RKO (cell line): ENCODE measurements at places on chromosomes 12 and 14.
A peak's percentile ranks its signal among the peaks of the same experiment; 100 is the strongest.

DNA sequence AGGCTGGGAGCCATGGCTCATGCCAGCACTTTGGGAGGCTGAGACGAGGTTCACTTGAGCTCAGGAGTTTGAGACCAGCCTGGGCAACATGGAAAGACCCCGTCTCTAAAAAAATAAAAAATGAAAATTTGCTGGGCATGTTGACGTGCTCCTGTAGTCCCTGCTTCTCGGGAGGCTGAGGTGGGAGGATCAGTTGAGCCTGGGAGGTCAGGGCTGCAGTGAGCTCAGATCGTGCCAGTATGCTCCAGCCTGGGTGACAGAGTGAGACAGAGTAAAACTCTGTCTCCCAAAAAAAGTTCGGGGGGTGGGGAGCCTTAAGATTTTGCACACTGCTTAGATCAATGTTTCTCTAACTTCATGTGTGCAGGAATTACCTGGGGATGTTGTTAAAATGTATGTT, 30.9 kb downstream of the ATP2A2 start:
- no peak for DNase-seq

GRCh38 chr14:50920482-50921230, 23.6 kb downstream of the PYGL start:
- no peak for DNase-seq

GRCh38 chr12:7748852-7749251, 1.7 kb upstream of the CLEC4C start:
- DNase-seq, result no peak

- no peak for DNase-seq
Observed at GRCh38 chr12:111434049-111434448, 28.3 kb downstream of the SH2B3 start.

GRCh38 chr14:98185036-98185435, 1087.0 kb downstream of the BCL11B start:
- no peak for DNase-seq

DNA sequence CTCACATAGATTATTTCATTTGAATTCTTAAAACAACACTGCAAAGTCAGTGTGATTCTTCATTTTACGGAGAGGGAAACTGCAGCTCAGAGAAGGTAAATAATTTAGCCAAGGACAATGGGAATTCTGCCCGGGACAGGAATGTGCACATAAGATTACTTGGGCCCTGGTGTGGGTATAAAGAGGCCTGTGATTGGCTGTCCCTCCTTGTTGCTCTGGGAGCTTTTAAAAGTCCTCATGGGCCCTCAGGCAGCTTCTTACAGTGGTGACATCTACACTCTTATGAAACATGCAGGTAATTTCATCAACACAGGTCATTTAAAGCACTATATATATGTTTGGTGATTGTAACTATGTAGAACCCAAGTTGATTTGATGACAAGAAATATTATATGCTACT, 100.3 kb downstream of the ESR2 start:
- DNase-seq, result no peak

GRCh38 chr14:63164108-63164683, 40.0 kb upstream of the RHOJ start:
- DNase-seq, result no peak

GRCh38 chr14:54766276-54767138, 136.1 kb downstream of the GCH1 start:
- DNase-seq, result no peak

DNA sequence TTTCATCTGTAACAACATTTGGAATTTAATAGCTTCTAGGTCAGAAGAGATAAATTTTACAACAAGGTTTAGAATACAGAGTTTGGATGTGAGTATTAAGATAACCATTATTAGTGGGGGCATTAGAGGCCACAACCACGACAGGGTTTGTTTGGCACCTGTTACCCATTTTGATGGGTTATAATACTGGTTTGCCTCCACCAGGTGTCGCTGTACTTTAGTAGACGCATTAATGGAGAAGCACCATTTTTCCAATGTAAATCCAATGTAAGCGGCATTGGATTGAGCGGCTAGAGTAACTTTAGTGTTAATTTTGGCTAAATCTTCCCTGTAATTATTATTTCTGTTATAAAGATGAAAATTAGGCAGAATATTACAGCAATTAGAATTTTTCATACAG, 136.2 kb downstream of the SLCO1B3 start:
- DNase-seq, result peak; percentile 22

GRCh38 chr14:102392506-102392905, 29.8 kb downstream of the TECPR2 start:
- DNase-seq, result no peak

GRCh38 chr12:21933656-21934055, 7.6 kb downstream of the ABCC9 start:
- DNase-seq, result no peak

DNA sequence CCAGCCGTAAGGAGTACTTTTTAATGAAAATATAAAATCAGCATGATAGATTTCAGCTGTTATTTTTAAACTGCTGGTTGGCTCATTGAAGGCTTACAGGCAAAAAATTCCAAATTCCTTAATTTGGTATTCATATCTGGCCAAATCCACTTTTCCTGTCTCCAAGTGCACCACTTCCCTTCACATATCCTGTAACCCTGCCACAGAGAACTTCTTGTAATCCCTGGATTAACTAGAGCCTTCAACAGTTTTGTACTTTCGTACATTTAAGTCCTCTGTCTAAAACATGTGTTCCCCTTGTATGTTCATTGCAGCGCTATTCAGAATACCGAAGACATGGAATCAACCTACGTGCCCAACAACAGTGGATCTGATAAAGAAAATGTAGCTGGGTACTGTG, 9.6 kb downstream of the PUS7L start:
- no peak for DNase-seq

- no peak for DNase-seq
Observed at GRCh38 chr14:100741966-100742365, 15.3 kb downstream of the DLK1 start.

- no peak for DNase-seq
Observed at GRCh38 chr12:120037851-120038250, 48.8 kb downstream of the BICDL1 start.

- DNase-seq, result peak; percentile 78
Observed at GRCh38 chr12:121812320-121812871, 8.6 kb downstream of the SETD1B start.

DNA sequence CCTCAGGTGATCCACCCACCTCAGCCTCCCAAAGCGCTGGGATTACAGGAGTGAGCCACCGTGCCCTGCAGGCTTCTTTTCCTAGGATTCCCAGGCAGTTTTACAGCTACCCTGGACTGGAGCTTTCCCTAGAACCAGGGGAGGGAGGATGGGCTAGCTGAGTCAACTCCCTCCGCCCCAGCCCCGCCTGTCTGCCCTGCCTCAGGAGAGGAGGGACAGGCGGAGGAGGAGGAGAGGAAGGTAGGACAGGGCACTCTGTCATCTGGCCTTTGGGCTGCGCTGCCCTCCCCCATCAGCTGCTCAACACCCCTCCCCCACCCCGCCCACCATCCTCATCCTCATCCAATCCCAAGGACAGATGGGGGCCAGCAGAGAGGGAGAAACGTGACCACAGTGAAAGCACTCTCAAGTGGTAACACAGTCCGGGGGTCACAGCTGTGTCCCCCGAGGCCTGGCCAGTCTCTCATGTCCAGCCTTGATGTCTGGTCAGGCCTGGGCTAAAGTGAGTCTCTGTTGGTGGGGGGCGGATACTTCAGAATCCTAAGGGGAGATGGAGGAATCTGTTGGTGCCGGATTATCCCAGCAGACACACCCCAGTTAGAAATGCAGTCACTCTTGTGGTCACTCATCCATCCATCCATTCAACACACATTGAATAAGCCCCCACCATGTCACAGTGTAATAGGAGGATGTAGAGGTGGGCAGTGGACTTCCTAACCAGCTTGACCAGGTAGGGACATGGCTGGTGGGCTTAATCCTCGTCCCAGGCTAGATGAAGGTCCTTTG, 12.3 kb downstream of the FIGNL2 start:
- DNase-seq, result no peak

GRCh38 chr14:30994681-30995620, 30.5 kb upstream of the AP4S1 start:
- no peak for DNase-seq
